ENCODE measurements at places on chromosomes 12 and 14.

DNA sequence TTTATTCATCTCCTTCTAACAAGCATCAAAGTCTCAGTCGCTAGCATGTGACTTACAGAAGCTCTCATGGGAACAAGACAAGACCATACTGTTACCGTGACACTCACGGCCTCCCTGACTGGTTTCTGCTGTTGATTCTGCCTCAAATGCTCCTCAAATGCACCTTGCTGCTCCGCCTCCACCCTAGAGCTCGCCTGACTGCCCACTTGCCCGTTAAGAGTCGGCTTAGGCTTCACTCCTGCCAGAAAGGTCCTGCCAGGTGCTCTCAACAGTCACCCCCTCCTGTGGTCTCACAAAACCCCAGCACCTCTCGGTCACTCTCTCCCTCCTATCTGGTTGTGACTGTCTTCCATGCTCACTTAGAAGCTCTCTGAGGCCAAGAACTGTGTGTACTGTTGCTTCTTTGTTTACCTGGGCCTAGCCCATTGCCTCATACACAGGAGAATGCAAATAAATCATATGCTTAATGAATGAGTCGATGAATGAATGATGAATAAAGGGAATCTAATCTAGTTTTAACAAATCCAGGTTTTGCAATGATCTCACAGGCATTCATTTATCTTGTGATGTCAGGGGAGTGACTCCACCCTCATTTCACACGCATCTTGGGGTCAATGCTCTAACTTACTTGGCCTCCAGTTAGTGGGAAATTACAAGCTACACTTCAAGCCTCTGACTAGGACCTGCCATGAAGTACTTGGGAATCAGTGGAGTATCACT, 41.3 kb downstream of the SSH1 start:
- no peak for DNase-seq

DNA sequence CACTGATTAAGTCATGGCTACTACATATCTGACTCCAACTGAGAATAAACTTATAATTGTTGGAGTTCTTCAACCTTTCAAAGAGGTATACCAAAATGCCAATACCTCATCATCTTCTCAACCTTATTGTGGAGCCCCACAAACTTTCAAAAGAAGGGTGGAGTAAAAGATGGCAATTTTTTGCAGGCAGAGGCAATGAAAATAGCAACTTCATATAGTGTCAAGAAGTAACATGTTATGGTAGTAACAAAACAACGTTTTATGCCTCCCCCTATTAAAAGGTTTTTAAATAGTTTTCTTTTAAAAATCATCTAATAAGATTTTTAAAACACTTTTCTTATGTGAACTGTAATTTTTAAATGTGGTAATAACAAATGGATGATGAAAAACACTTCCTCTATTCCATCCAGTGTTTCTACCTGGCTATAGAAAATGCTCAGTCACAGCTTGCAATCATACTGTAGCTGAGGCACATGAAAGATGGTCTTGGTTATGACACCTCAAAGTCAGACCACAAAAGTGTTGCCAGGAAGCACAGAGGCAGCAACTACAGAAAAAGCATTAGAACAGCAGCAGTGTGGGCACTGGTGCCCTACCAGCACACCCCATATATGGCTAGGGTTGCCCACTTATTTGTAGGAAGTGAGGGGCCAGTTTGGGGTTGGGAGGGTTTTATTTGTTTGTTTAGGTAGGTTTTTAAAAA, 7.0 kb downstream of the PPP1R12A start:
- no peak for DNase-seq

DNA sequence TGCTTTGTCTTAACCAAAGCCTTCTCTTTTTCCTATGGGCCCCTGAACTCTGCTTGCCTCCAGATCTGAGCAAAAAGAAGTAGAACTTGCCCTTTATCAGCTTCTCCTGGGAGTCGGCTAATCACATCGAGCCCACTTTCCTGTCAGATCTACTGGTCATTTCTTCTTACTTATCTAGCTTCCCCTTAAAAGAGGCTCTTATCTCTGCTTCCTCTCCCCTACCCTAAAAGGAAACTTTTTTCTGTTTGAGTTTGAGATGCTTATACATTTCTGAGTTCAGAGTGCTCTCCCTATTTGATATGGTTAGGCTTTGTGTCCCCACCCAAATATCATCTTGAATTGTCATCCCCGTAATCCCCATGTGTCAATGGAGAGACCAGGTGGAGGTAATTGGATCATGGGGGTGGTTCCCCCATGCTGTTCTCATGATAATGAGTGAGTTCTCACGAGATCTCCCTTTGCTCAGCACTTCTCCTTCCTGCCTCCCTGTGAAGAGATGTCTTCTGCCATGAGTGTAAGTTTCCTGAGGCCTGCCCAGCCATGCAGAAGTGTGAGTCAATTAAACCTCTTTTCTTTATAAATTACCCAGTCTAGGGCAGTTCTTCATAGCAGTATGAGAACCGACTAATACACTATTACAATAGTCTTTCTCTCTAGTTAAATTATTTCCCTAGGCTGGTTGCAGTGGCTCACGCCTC, 114.7 kb upstream of the AMN1 start:
- no peak for DNase-seq

DNA sequence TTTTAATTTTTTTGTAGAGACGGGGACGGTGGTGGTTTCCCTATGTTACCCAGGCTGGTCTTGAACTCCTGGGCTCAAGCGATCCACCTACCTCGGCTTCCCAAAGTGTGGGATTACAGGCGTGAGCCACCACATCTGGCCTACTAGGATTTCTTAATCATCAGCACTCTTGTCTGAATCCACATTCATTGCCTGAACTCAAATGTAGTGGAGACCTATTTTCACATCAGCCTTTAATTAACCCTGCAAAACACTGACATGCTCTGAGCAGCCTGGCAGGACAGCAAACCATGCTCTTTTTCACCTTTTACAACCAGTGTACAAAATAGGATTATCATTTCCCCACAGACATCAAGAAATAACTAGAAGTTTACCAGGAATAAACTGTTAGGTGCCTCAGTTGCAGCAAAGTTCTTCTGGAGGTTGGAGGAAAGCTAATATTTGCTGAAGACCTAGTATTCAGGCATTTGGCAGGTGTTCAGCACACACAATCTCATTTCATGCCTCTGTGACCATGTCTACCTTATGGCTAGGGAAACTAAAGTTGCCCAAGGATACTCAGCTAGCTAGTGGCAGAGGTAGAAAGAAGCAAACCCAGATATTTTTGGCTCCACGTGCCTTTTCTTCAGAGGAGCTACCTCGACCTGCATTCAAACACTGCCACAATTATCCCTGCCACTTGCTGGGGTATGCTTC, 37.7 kb downstream of the CFL2 start:
- DNase-seq, result no peak

GRCh38 chr12:89797436-89797835, 88.8 kb upstream of the ATP2B1 start:
- no peak for DNase-seq

- DNase-seq, result no peak
Observed at GRCh38 chr14:65213316-65213715, 111.0 kb upstream of the MAX start.

- DNase-seq, result no peak
Observed at GRCh38 chr12:26767865-26768264, 65.1 kb downstream of the ITPR2 start.

DNA sequence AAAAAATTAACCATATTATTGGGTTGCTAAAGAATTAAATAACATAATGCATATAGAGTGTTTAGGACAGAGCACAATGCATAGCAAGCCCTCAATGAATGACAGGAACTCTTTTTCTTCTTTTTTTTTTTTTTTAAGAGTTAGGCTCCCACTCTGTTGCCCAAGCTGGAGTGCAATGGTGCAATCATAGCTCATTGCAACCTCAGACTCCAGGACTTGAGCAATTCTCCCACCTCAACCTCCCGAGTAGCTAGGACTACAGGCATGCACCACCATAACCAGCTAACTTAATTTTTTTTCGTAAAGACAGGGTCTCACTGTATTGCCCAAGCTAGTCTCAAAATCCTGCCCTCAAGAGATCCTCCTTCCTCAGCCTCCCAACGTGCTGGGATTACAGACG, 20.5 kb upstream of the MTERF2 start:
- no peak for DNase-seq

DNA sequence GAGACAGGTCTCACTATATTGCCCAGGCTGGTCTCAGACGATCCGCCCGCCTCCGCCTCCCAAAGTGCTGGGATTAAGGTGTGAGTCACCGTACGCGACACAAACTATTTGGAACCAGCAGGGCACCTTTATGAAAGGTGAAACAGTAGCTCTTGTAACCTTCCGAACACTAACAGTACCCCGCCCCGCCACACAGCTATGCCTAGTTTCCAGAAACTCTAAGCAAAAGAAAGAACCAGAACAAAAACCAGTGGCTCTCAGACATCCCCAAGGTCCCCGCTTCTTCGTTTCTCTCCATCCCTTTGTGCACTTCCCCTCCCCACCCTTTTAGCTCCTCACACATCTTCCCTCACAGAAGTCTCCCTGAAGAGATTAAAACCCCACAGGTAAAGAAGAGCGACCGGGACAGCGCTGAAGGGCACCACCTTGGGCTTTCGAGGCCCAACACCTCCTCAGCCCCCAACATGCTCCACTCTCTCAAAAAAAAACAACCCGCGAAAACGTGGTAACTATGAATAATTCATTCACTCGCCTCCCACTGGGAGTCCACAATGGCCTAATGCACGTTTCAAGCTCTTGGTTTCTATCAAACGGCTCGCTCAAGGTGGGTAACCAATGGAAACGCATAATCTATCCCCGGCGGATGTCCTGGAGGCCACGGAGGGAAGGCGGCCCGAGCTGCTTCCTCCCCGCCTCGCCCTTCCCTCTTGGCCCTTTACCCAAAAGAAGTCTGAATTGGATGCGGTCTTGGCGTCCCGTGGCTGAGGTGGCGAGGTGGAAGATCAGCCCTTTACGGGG, 877 bp downstream of the BAG5 start:
- DNase-seq, result no peak

GRCh38 chr12:29889737-29890136, 106.0 kb upstream of the TMTC1 start:
- DNase-seq, result peak; percentile 16

DNA sequence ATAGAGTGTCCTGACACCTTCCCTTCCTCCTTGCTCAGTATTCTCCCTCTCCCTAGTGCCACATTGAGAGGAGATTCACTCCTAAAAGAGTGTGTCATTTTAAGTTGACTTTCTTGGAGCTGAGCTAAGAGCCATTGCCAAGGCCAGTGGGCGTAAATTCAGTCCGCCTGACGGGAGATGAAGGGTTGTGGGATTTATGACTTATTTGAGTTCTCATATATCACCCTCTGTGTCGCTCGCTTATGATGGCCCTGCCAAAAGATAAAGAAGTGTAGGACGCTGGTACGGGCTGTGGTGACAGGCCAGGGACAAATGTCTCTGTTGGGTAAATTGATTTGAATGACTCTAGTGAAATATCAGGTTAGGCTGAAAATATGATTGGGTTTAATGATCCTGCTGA, 867.4 kb downstream of the NRXN3 start:
- DNase-seq, result no peak

DNA sequence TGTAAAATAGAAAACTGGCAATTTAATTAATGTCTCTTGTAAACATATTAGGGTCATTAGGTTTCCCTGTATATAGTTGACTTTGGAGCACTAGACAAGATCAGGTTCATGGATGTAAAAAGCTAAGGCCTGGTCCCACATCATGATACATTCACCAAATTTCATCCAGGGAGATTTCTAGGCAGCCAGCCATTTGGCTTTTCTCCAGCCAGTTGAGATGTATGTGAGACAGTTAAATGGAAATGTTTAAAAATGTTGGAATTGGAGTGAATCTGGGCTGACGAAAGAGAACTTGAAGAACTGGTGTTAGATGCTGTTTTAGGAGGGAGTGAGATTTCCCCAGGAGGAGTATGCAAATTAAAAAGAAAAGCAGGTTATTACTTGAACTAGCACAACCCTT, 41.8 kb upstream of the CLEC14A start:
- DNase-seq, result no peak

- no peak for DNase-seq
Observed at GRCh38 chr14:106308839-106309389, 782.5 kb downstream of the TMEM121 start.

GRCh38 chr14:66507181-66507721, 696 bp upstream of the GPHN start:
- no peak for DNase-seq

- no peak for DNase-seq
Observed at GRCh38 chr12:114504311-114504710, 98.4 kb upstream of the TBX5 start.

GRCh38 chr14:37196604-37197420, 925 bp upstream of the MIPOL1 start:
- DNase-seq, result no peak

DNA sequence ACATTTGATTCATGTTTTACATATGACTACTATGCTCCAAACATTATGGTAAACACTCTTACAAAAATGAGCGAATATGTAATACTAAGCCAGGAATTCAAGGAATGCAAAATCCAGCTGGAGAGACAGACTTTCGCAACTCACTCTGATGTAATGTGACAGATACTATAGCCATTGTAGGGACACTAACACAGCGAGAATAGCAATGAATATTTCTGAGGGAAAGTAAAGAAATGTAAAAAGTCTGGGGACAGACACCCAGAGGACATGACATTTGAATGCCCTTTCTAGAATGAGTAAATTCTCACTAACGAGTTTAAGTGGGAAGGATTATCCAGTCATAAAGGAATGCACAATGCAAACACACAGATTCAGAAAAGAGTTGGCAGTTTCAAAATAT, 121.9 kb downstream of the PIK3C2G start:
- DNase-seq, result no peak

GRCh38 chr12:114767084-114767760, 83.2 kb upstream of the TBX3 start:
- no peak for DNase-seq

- DNase-seq, result no peak
Observed at GRCh38 chr12:101117842-101118241, 92.2 kb downstream of the SLC5A8 start.

DNA sequence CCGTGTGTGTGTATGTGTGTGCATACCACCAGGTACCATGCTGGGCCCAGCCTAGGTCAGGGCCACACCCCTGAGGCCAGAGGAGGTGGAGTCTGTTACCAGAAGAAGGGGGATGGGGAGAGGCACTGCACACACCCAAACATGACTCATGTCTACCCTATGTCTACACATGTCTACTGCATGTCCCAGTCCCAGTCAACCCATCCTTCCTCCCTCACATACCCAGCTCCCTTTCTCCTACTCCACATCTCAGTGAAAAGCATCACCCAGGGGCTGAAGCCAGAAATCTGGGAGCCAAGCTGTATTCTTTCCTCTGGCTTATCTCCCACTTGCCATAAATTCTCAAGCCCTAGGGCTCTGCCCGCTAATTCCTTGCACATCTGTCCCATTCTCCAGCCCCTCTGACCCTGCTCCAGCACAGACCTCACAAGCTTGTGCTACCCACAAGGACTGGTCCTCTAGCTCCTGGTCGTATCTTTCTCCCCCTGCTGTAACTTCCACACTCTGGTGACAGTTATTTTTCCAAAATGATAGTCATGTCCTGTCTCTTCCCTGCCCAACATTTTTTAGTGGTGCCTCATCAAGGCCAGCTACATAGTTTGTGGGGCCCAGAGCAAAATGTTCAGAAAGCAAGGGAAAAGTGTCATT, 18.0 kb upstream of the APPL2 start:
- DNase-seq, result no peak

DNA sequence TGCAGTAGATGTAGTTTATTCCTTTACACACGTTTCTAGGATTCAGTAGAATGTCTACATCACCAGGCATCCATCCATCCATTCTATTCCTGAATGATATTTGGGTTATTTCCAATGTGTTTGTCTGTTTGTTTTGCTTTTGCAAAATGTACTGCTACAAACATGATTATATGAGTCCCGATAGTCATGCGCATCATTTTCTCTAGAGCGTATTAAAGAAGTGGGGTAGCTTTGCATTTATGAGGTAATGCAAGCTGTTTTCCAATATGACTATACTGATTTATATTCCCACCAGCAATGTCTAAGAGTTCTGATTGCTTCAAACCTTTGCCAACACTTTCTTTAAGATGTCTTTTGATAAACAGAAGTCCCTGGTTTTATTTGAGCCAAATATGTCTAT, 253.2 kb downstream of the NOVA1 start:
- DNase-seq, result no peak
